Activated naive CD4-positive, alpha-beta T cell treated with anti-CD3 and anti-CD28 coated beads, Interleukin-2, amount 50 U/mL, for 72 hours (primary cell): ENCODE measurements at places on chromosomes 4 and X.

DNA sequence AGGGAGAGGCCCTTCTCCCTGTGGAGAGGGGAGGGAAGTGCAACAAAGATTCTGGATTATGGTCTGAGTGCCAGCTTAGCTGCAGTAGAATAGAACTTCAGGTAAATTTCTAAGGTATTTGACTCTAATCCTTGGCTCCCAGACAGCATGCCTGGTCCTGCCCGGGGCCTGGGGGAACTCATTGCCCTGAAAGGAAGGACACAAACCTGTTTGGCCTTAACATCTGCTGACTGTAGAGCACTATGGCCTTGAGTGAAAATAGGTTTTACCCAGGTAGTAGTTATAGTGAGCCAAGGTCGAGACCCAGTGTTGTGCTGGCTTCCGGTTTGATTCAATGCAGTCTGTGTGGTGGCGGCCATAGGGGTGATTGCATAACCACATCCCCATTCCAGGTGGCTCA is 64.4 kb downstream of the RPS6KA6 start:
- no peak for DNase-seq

DNA sequence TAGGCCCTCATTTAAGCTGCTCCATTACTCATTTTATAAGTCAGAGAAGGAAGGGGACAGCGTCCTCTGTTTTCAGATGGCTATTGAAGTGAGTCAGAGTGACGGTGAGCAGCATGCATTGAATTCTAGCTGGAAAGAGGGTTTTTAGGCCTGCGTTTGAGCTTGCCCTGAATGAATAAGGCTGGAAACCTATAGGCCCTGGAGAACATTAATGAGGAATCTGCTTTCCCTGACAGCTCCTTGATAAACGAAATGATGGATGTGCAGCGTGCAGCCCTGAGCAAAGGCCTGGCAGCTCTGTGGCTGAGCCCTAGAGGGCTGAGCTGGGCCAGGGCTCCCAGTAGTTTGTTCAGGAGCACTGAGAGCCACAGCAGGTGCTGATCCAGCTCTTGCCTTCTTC is 33.4 kb downstream of the TBL1X start:
- no peak for DNase-seq

DNA sequence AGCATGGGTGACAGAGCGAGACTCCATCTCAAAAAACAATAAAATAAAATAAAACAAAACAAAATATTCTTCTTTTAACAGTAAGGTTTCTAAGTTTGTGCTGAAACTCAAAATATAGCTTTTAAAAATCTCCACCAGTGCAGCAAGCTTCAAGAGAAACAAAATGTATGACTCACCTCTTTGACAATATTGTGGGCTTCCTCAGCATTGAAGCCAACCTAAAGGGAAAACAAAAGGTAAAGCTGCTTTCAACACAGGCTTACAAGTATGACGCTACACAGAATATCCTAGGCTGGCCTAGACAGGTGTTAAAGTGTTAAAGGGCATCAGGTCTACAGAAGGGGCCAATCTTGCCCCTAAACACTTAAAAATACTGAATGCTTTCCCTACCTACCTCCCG is 1.2 kb downstream of the DYNLT3 start:
- peak; percentile 5 for DNase-seq

GRCh38 chr4:184395451-184395917 is 78.9 kb downstream of the IRF2 start:
- DNase-seq, result no peak

DNA sequence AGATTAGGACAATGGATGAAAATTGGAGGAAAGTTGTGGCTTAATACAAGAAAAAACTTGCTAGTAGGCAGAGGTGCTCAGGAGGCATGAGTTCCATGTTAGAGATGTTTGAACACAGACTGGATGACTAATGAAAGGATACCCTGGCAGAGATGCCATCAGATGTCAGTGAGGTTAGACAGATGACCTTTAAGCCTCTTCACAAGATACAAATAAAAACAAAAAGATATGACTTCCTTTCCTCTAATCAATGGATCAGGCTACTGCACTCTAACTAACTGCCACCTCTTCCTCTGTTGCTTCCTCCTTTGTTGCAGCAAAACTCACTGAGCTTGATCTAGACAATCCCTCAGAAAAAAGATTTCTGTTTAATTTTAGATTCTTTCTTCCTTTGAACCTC is 14.7 kb downstream of the STAP1 start:
- no peak for DNase-seq

GRCh38 chrX:54064564-54064963 is 20.3 kb upstream of the PHF8 start:
- no peak for DNase-seq

DNA sequence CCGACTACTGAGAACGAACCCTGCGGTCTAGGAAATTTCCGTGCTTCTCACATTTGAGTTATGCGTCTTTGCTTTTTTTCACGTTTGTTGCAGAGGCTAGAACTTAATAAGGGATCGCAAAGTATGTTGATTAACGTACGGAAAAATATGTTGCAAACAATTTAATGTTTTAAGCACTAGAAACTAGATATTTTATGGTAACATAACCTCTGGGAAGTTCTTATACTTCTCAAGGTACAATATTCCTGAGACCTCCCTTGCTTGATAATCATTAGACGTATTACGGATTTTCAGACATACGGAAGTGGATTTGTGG is 639 bp upstream of the PRDM5 start:
- no peak for DNase-seq

- no peak for DNase-seq
Observed at GRCh38 chr4:76984788-76985211, 35.2 kb downstream of the SEPTIN11 start.

DNA sequence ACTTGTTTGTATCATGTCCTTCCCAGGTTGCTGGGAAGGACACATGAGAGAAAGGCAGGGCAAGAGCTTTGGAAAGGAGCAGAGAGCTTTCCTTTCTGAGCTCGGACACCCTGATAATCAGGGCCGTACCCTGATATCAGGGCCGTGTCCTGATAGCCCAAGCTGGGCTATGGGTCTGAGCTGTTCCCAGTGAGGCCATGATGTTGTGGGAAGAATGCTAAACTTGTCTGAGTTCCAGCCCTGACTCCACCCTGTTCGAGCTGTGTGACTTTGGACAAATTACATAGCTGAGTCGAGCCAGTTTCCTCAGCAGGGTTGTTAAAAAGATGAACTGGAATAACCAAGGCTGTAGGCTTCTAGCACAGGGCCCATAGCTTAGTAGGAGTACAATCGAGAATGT is 3.3 kb upstream of the CXCR3 start:
- no peak for DNase-seq

GRCh38 chr4:5465529-5465928 is 242.8 kb downstream of the EVC2 start:
- DNase-seq, result no peak

DNA sequence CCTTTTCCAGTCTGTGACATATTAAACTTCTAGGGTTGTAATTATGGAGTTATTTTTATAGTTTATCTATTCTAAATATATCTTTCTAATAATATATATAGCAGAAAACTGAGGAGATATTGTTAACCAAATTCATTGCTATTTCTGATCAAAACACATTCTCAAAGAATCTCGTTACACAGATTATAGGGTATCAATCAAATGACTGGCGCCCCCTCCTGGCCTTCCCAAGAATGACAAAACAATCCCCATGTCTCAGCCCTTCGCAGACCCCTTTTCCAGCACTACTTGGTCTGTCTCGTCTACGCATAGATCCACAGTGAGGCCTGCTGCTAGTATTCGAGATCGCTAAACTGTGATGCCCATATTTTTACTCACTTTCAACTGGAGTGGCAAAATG is 209.3 kb downstream of the GPC3 start:
- no peak for DNase-seq

DNA sequence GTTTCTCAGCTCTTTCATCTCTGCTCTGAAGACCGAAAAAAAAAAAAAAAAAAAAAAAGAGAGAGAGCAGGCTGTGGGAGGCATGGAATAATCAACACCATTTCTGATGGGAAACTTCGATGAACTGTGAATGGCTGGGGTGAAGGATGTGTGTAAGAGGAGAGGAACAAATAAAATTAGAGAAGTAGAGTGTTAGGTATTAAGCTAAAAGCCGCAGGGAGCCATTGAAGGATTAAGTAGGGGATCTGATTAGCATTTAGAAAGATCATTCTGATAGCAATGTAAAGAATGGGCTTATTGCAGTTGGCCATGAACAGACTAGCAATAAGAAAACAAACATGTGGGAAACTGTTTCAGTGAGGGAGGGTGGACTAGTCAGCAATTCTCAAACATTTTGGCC is 33.6 kb upstream of the JADE1 start:
- DNase-seq, result no peak

DNA sequence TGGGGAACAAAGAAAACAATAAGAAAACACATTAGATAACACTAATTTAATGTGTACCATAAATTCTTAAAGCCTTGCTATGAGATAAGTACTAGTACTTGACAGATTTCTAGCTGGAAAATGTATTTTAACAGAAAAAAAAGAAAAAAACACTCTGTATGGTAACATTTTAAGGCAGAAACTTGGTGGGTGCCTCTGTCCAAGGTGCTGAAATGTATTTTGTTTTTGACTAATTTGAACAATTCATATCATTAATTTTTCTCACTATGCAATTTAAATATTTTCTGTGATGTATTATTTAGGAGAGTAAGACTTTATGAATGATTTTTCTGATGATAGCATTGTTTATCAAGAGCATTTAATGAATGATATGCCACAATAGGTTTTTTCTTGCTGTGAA is 107.5 kb downstream of the GABRG1 start:
- DNase-seq, result no peak

- DNase-seq, result no peak
Observed at GRCh38 chr4:4901877-4902276, 42.4 kb downstream of the MSX1 start.

DNA sequence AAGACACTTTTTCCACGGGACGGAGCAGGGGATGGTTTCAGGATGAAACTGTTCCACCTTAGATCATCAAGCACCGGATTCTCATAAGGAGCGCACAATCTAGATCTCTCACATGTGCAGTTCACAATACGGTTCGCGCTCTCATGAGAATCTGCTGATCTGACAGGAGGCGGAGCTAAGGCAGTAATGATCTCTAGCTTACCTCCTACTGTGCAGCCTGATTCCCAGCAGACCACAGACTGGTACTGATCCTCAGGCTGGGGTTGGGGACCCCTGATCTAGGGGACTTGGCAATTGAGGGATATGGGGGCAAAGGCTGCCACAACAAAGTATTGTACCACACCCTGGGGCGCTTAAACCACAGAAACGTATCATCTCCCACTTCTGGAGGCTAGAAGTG is 25.7 kb downstream of the ZNF185 start:
- DNase-seq, result no peak

DNA sequence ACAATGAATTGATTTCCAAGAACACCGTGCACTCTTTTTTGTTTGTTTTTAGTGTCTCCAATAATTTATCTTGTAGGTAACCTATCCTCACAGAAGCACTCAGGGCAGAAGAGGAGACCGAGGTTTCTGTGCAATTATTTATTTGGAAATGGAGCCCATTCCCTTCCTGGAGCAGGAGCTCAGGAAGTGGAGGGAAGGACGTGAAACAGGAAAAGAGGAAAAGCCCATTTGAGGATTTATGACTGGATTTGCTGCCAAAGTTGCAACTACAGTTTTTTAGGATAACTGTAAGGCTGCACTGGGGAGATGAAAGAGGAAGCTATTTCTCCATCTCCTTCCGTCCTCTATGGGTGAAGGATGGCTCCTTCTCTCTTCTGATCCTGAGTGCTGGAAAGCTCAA is 31.7 kb upstream of the MXRA5 start:
- DNase-seq, result no peak

DNA sequence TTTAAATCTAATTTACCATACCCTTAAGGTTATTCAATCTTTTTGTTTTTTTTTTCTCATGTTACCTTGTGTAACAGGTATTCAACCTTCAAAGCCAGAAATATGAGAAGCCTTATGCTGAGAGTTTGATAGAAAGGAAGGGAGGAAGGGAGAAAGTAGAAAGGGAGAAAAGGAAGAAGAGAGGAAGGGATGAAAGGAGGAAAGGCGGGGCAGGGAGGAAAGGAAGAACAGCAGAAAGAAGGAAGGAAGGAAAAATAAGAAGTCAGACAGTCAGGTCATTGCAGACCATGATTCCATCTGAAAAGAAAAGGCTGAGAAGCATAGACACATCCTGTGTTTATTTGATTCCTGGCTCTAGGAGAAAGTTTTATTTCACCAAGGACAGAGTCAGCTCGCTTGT is 30.9 kb downstream of the RTL9 start:
- DNase-seq, result no peak

DNA sequence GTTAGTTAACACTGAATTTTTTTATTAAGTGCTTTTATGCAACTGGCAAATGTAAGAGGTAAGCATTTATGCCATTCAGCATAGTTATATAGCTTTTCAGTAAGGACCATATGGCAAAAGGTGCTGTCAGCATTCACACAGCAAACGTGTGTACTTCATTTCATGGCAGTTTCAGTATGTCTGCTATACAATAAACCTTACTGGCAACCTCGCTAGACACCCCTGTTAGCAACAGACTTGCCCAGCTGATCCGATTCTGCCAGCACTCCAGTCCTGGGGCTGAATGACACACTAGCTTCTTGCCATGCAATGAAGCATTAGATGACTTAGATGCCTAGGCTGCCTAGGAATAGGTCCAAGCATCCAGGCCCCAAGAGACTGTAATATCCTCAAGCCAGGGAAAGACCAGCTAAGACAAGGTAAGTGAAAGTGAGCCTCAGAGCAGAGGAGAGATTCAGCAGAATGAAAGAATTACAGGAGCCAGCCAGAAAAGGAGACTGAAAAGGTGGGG is 47.3 kb upstream of the DOCK11 start:
- no peak for DNase-seq

DNA sequence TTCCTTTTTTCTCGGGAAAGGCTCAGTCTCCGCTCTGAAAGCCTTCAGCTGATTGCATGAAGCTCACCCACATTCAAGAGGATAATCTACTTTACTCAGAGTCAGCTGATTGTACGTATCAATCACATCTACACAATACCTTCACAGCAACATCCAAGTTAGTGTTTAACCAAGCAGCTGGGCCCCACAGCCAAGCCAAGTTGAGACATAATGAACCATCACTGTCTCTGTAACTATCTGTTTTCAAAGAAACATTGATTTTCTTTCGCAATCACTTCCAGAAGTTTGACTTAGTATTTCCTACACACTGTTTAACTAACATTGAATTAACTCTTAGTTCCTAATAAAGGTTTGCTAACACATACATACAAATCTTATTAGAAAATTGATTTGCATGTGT is 40.3 kb downstream of the RWDD4 start:
- no peak for DNase-seq

DNA sequence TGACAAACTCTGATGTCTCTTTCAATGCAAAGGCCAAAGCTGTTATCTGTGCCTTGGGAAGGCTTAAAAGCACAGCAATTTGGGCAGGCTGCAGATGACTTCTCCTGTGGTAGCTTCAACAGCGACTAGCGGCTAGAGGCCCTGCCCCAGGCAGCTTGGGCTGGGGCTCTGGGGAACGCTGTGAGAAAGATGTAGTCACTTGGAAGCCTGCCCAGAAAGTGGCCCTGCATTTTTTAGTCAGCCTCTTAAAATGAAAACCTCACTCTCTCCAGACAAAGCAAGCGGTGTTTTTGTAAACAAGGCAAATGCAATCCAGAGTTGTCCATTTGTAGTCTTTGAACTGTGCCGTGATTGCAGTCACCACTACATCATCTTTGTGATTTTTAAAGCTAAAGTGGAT is 27.5 kb downstream of the PCYT1B start:
- no peak for DNase-seq
